ENCODE measurements at places on chromosomes 12 and 14.

- DNase-seq, result no peak
These were observed 345.9 kb upstream of the RGS6 start for GRCh38 chr14:71586131-71586897.

GRCh38 chr12:73421832-73422231 lies 1115.8 kb upstream of the ATXN7L3B start:
- DNase-seq, result no peak

DNA sequence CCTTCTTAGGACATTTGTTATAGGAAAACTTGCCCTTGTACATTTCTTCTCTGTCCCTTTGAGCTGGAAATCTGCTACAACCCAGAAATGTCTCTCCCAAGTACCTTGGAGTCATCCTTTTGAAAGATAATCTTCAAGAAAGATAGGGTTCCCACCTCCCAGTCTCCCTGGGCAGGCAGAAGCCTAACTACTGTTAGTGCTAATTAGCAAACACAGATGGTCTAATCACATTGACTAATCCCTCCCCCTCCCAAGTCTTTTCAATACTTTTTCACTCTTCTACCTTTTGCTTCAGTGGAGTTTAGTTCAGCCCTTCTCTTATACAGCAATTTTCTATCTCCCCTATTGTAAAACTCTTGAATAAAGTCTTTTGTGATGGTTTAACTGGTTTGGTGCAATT lies 129.8 kb upstream of the PPFIA2 start:
- no peak for DNase-seq

- DNase-seq, result no peak
These were observed 241.1 kb upstream of the DCN start for GRCh38 chr12:91423693-91424050.

GRCh38 chr14:34692348-34692747 lies 22.0 kb downstream of the CFL2 start:
- no peak for DNase-seq

DNA sequence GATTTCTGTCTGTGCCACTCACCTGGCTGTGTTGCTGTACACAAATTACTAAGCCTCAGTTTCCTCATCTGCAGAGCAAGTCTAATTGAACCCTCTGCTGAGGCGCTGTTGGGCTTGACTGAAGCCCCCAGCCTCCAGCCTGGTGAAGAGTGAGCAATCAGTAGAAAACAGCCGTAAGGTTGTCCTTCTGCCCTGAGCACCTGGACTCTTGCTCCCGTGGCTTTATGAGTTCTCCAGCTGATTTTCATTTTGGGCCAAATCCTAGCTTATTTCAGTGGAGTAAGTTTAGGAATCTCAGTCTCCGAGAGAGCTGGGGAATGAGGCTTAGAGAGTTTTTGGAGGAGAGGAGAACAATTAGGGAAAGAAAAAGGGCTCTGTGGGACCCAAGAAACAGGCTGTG lies 133.9 kb upstream of the EVL start:
- no peak for DNase-seq

DNA sequence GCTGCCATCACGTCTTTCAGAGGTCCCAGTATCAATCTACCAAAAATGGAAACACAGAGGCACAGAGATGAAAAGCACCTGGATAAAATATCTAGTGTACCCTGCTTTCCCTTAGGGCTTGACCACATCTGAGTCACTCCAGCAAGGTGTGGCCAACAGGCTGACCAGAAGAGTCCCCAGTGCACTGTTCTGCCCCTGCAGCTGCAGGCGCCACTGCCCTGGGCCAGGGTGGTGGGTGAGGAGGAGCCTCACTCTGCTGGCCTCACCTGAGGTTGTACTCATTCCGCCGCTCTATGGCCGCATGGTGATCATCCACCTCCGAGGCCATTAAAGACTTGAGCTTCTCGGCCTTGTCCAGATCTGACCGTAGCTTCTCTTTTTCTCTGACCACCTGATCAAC lies 60.4 kb downstream of the NIN start:
- no peak for DNase-seq
